Activated naive CD4-positive, alpha-beta T cell treated with anti-CD3 and anti-CD28 coated beads for 36 hours (primary cell): ENCODE measurements at places on chromosomes 1 and 21.
A peak's percentile ranks its signal among the peaks of the same experiment; 100 is the strongest.

GRCh38 chr1:39006726-39007645 lies 15.9 kb downstream of the AKIRIN1 start:
- peak overlapping the region; percentile 36 for H3K27ac ChIP-seq
- H3K4me3 ChIP-seq = no peak overlapping the region
- no peak for DNase-seq
- no peaks in the 10 kb centered on the region for H3K27me3 ChIP-seq
- peaks cover 49% of the 10 kb centered on the region for H3K36me3 ChIP-seq
- H3K4me1 ChIP-seq = peaks cover 27% of the 10 kb centered on the region

GRCh38 chr1:244830639-244831038 lies 4.8 kb upstream of the COX20 start:
- peaks cover 10% of the 10 kb centered on the region for H3K4me1 ChIP-seq
- no peak overlapping the region for H3K4me3 ChIP-seq
- no peaks in the 10 kb centered on the region for H3K36me3 ChIP-seq
- no peak overlapping the region for H3K27ac ChIP-seq
- H3K27me3 ChIP-seq = no peaks in the 10 kb centered on the region

DNA sequence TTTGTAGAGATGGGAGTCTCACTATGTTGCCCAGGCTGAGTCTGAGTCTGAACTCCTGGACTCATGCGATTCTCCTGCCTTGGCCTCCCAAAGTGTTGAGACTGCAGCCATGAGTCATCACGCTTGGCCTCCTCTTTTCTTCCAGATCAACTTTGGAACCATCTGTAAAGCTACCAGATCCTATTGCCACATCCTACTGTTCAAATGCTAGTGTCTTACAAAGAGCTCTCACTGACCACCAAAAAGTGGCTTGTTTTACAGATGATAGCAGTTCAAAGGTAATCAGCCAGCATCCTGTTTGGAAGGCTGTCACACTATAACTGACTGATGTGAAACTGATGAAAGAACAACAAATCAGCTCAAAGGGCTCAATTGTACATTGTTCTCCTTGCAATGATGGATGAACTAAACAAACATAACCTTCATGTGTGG lies 221.6 kb downstream of the AKT3 start:
- H3K4me1 ChIP-seq = no peaks in the 10 kb centered on the region
- DNase-seq = no peak
- no peak overlapping the region for H3K4me3 ChIP-seq
- no peaks in the 10 kb centered on the region for H3K27me3 ChIP-seq

- H3K4me1 ChIP-seq = no peaks in the 10 kb centered on the region
- DNase-seq = no peak
- H3K36me3 ChIP-seq = no peaks in the 10 kb centered on the region
- H3K4me3 ChIP-seq = no peak overlapping the region
- H3K27me3 ChIP-seq = no peaks in the 10 kb centered on the region
These were observed 314.2 kb downstream of the RWDD3 start for GRCh38 chr1:95548211-95548610.

GRCh38 chr1:117093091-117093534 lies 28.4 kb downstream of the TRIM45 start:
- no peak overlapping the region for H3K4me3 ChIP-seq
- H3K4me1 ChIP-seq = peaks cover 20% of the 10 kb centered on the region
- DNase-seq = peak; percentile 67
- no peak overlapping the region for H3K27ac ChIP-seq
- H3K36me3 ChIP-seq = peaks cover 71% of the 10 kb centered on the region

DNA sequence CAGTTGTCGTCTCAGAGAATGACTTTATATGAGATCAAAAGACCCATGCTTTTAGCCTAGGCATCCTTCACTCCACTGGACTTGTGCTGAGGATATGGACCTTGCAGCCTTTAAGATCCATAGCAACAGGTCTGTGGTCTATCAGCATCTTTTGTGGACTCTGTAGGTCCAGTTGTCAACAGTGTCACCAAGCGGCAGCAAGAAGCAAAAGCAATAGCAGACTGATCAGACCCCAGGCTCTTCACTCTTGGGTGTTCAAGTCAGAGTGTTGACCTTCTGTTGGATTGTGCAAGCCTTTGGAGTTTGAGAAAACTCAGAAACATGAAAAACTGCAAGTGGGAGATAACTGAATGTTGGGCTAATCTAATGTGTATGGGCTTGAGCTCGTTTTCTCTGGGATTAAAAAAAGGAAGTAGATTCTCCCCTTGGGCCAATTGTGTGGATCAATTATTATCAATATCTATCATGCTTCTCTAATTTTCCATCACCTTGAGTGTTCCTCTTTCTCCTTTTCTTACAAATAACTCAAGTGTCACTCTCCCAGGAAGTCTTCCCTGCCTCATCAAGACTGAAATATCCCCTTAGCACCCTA lies 144.2 kb downstream of the LYPLAL1 start:
- no peaks in the 10 kb centered on the region for H3K27me3 ChIP-seq
- no peak overlapping the region for H3K4me3 ChIP-seq
- no peak for DNase-seq
- no peaks in the 10 kb centered on the region for H3K36me3 ChIP-seq
- no peaks in the 10 kb centered on the region for H3K4me1 ChIP-seq

- H3K27me3 ChIP-seq = no peaks in the 10 kb centered on the region
- H3K27ac ChIP-seq = no peak overlapping the region
- H3K4me1 ChIP-seq = peaks cover 3% of the 10 kb centered on the region
- H3K4me3 ChIP-seq = no peak overlapping the region
- DNase-seq = no peak
These were observed 357.0 kb upstream of the PTBP2 start for GRCh38 chr1:96364576-96364975.

GRCh38 chr21:44940116-44940631 lies 345 bp downstream of the SLX9 start:
- DNase-seq = no peak
- H3K27ac ChIP-seq = peak overlapping the region; percentile 28
- no peaks in the 10 kb centered on the region for H3K27me3 ChIP-seq
- peak overlapping the region; percentile 80 for H3K4me3 ChIP-seq
- H3K36me3 ChIP-seq = peaks cover 21% of the 10 kb centered on the region

GRCh38 chr1:166129006-166129405 lies 37.8 kb downstream of the FAM78B start:
- peaks cover 7% of the 10 kb centered on the region for H3K27me3 ChIP-seq
- DNase-seq = no peak
- no peaks in the 10 kb centered on the region for H3K4me1 ChIP-seq
- no peak overlapping the region for H3K27ac ChIP-seq
- no peak overlapping the region for H3K4me3 ChIP-seq

GRCh38 chr1:18496056-18496455 lies 15.3 kb downstream of the KLHDC7A start:
- no peak overlapping the region for H3K4me3 ChIP-seq
- H3K27me3 ChIP-seq = peaks cover 15% of the 10 kb centered on the region
- H3K4me1 ChIP-seq = no peaks in the 10 kb centered on the region
- no peak overlapping the region for H3K27ac ChIP-seq

DNA sequence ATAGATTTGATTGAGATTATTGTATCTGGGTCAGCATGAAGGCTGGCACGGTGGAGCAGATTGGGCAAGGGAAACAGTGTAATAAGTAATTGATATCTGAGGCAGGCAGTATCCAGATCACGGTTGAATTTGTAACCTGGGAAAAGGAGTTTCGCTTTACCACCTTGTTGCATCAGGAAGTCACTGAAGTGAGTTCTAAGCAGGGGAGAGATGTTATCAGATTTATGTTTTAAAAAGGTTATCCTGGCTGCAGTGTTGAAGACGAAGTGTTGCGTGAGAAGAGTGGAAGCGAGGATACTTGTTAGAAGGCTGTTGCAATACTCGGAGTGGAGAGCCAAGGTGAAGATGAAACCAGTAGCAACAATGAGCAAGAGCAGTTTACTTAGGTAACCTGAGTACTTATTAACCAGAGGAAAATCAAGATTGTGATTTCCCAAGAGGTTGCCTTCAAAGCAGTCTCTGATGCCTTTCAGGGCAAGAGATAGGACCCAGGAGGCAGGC lies 77.8 kb downstream of the LHX9 start:
- H3K36me3 ChIP-seq = no peaks in the 10 kb centered on the region
- no peak overlapping the region for H3K4me3 ChIP-seq
- H3K27me3 ChIP-seq = no peaks in the 10 kb centered on the region
- DNase-seq = no peak
- H3K27ac ChIP-seq = no peak overlapping the region

DNA sequence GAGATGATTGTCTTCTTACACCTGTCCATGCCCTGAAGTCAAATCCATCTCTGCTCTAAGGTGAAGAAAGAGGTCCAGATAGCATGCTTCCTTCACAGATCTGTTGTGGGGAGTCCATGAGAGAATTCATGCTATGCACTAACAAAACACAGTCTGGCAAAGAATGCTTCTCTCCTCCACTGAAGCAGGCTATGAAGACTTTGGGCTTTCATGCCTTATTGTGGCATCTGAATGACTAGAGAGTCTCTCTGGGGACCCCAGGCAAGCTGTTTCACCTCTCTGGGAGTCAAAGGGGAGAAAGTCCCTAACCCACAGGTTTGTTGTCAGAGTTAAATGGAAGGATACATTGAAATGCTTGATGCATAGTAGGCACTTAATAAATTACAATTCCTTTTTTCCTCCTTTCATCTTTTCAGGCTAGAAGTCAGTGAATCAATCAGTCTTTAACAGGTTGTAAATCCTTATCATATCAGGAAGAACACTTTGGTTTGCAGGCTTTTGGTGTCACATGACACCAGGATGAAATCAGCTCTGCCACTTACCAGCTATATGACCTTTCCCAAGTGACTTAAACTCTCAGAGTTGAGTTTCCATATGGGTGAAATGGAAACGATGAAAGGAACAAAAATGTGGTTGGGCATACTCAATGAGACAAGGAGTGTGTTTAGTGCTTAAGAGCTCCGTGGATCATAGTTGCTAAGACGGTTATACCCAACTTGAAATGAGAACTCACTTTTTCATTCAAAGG lies 200.1 kb upstream of the DAB1 start:
- H3K27me3 ChIP-seq = no peaks in the 10 kb centered on the region
- H3K4me1 ChIP-seq = no peaks in the 10 kb centered on the region
- DNase-seq = no peak
- H3K36me3 ChIP-seq = no peaks in the 10 kb centered on the region
- no peak overlapping the region for H3K4me3 ChIP-seq

- no peak for DNase-seq
- H3K27me3 ChIP-seq = peaks cover 3% of the 10 kb centered on the region
- H3K4me3 ChIP-seq = no peak overlapping the region
- H3K4me1 ChIP-seq = no peaks in the 10 kb centered on the region
These were observed 364.3 kb upstream of the USP24 start for GRCh38 chr1:55579332-55580001.

DNA sequence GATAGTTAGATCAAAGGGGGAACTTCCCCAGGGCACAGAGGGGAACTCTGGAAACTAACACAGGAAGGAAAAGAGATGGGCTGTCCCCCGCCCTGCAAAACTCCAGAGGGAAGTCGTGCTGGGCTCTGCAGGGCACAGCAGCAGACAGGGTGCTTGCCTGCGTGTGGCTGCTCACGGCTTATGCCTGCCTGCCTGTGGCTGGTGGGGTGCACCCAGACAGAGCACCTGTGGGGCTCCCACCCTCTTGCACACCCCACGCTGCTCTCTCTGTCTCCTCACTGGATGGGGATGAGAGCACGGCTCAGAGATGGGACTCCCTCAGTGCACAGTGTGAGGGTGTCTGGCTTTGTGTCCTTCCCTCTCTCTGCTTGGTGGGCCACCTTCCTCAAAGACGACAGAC lies 13.5 kb upstream of the ETV3L start:
- no peak overlapping the region for H3K27ac ChIP-seq
- peaks cover 9% of the 10 kb centered on the region for H3K27me3 ChIP-seq
- no peaks in the 10 kb centered on the region for H3K36me3 ChIP-seq
- H3K4me3 ChIP-seq = no peak overlapping the region
- no peak for DNase-seq

DNA sequence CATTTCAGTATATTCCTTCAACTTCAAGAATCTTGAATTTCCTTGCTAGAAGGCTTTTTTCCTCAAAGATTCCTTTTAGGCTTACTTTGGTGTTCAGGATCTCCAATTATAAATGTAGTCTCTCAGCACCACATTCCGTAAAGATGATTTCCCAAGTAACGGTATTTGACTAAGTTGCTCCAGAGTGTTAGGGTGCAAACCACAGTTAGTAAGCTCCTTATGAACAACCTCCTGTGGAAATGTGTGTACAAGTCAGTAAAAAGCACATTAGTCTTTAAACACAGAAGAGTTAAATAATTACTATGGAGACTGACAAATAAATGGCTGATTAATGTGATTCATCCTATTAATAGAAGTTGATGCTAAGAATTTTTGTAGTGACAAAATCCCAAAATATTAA lies 10.3 kb downstream of the DONSON start:
- peaks cover 12% of the 10 kb centered on the region for H3K4me1 ChIP-seq
- peak overlapping the region; percentile 82 for H3K27ac ChIP-seq
- no peak for DNase-seq
- H3K27me3 ChIP-seq = no peaks in the 10 kb centered on the region

DNA sequence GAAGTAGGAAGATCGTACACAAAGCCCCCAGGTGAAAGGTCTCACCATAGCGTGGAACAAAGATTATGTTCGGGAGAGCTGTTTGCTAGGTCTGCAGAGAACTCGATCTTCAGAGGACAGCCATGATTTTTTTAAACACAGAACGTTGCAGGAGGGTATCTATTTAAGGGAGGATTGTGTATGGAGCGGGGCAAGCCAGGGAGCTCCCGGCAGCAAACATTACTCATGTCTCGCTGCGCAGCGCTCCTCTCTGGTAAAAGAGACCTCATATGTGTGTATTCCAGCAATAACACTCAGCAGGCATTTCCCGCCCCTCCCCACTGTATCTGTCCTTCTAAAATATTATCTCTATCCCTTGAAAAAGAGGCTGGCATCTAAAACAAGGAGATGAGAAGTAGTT lies 2.7 kb downstream of the GLIS1 start:
- H3K4me3 ChIP-seq = no peak overlapping the region
- H3K4me1 ChIP-seq = no peaks in the 10 kb centered on the region
- no peak for DNase-seq
- peaks cover 41% of the 10 kb centered on the region for H3K27me3 ChIP-seq
